Stimulated activated CD8-positive, alpha-beta memory T cell treated with anti-CD3 and anti-CD28 coated beads, Interleukin-7, amount 100 ng/mL, for 24 hours (primary cell): ENCODE measurements at places on chromosomes 6 and 20.

DNA sequence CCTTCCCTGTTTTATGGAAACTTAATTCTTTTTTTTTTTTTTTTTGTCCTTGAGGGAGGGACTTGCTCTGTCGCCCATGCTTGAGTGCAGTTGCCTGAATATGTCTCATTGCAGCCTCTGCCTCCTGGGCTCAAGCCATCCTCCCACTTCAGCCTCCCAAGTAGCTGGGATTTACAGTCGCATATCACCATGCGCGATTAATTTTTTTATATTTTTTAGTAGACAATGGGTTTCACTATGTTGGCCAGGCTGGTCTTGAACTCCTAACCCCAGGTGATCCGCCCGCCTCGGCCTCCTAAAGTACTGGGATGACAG, 654 bp downstream of the TMEM14C start:
- DNase-seq, result no peak

DNA sequence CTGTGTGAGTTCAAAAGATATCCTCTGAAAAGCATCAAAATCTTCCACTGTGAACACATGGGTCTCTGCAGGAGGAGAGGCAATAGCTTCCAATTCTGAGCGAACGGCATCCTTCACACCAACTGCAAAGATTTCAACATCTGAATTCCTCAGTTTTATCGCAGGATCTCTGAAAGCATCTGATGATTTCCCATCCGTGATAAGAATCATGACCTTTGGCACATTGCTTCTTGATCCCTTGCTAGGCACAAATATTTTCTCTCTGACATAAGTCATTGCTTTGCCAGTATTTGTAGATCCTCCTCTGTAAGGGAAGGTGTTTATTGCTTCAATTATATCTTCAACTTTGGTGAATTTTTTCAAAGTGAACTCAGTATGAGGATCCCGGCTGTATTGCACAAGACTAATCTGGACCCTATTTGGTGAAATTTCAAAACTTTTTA, 22.7 kb downstream of the COL12A1 start:
- no peak for DNase-seq

DNA sequence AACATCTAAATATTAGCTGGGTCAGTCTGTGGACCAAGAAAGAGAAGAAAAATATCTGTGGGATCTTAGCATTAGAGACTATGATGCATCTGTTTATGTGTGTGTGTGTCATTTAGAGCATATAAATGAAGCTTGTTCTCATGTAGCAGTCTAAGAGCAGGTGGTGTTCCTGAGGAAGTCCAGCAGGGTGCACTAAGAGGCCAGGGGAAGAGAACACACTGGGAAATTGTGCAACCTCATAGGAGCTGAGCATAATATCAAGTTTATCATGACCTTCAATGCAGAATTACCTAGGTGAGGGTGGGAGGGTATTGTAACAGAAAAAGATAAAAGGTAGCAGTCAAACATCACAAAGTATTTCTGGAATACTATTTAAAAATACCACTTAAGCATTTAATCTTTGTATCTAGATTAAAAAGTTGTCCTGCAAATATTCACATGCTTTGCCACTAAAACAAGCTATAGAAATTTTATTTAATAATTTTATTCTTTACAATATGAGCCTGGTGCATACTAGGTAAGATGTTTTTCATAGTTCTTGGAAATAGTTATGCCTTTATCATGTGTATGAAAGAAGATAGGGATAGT, 80.5 kb downstream of the SMPDL3A start:
- no peak for DNase-seq

- no peak for DNase-seq
These were observed 57.6 kb upstream of the FOXP4 start for GRCh38 chr6:41488433-41489119.

DNA sequence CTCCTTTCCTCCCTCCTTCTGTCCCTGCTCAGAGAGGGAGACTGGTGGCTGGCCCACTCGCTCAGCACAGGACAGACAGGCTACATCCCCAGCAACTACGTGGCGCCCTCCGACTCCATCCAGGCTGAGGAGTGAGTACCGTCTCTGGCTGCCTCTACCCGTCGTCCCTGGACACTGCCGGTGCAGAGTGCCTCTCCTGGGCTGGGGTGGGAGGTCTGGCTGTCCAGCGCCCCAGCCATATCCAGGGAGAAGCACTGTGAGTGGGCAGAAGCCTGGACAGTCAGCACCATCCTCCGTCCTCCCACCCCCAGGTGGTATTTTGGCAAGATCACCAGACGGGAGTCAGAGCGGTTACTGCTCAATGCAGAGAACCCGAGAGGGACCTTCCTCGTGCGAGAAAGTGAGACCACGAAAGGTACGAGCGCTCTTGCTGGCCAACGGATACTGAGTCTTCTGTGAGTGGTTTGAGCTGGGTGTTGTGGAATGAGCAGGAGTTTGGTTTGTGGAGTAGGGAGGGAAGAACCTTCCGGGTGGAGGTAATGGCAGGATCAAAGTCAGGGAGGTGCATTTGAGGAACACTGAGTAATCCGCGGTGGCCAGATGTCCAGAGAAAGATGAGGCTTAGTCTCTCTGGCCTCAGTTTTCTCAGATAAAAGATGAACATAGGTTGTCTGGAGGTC, 48.1 kb downstream of the SRC start:
- no peak for DNase-seq
